ENCODE measurements at places on chromosomes 13 and 19.

- DNase-seq: peak; percentile 89
These were observed 8.6 kb upstream of the BCAT2 start for GRCh38 chr19:48819366-48819816.

GRCh38 chr19:27901078-27901477, 1311.9 kb downstream of the UQCRFS1 start:
- no peak for DNase-seq

DNA sequence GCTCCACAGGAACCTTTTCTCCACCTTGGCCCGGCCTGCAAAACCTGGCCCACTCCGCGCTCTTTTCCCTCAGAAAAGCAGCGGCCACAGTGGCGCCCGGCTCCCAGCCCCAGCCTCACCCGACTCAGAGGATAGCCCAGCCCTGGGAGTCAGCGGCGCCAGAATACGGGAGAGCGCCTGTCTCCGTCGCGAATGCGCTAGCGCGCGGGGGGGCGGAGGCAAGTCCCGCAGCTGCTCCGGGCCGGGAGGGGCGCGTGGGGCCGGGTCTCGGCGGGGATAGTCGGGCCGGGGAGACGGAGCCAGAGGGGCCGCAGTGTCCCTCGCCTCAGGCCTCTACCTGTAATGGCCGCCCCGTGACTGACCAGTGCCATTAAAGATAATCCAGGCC, at the start of gene ZFP30:
Gene ZFP30 (minus strand): TSS at position 165 of the 388 bp plus-strand sequence. CDS start 7,643 bp downstream, outside the sequence.
- peak; percentile 93 for DNase-seq

- DNase-seq: peak; percentile 58
These were observed at the start of gene NEK5 for GRCh38 chr13:52128714-52129700. TSS of gene NEK5 (minus strand) at chr13:52129073. CDS start at chr13:52127482, 1,591 bp downstream.

DNA sequence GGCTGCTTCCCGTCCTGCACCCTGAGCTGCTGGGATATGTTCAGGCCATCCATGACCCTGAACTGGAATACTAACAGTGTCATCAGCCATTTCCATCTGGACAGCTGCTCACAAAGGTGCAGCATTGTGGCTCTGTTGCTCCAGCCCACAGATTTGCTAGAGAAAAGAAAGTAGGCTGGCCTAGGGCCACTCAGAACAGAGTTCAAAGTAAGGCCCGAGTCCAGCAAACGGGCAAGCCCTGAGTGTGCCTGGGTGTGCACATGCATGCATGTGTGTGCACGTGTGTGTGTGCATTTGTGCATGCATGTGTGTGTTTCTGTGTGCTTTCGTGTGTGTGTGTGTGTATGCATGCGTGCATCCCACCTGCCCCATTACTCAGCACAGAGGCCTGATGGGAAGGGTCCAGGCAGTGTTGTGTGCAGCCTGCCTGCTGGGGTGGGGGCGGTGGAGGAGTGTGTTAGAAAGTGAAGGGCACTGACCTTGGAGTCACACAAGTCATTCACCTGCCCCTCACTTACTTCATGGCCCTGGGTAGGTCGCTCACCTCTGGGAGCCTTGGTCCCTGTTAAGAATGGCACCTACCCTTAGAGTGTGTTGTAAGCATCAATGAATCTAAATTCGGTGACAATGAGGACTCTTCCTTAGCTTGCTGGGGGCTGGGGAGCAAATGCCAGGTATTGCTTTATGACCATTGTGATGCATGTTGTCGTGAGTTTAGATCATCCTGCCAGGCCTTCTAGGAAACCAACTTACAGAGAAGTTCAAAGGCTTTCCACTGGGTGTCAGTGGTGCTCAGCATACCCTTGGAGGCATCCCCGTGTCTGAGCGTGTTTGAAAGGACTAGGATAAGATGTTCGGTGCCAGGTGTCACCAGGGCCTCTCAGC, 53.2 kb downstream of the GPR12 start:
- no peak for DNase-seq

- DNase-seq: no peak
These were observed 23.6 kb downstream of the PROZ start for GRCh38 chr13:113182046-113182445.

- DNase-seq: no peak
These were observed 4.9 kb downstream of the ACP4 start for GRCh38 chr19:50794876-50795663.

- DNase-seq: no peak
These were observed 800.5 kb downstream of the SLITRK6 start for GRCh38 chr13:84998681-84999080.

DNA sequence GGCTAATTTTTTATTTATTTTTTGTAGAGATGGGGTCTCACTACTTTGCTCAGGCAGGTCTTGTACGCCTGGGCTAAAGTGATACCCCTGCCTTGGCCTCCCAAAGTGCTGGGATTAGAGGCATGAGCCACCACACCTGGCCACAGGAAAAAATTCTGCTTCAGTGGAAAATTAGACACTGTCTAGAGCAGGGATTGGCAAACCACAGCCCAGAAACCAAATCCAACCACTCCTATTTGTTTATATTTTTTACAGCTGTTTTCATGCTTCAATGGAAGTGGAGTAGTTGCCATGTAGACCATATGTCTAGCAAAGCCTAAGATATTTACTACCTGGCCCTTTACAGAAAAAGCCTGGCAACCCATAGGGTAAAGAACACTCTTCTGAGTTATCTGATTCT, 123.7 kb upstream of the MRI1 start:
- DNase-seq: no peak

- no peak for DNase-seq
These were observed 334.0 kb downstream of the DIAPH3 start for GRCh38 chr13:59829690-59830089.

GRCh38 chr19:15220833-15221232, 11.4 kb downstream of the EPHX3 start:
- no peak for DNase-seq

DNA sequence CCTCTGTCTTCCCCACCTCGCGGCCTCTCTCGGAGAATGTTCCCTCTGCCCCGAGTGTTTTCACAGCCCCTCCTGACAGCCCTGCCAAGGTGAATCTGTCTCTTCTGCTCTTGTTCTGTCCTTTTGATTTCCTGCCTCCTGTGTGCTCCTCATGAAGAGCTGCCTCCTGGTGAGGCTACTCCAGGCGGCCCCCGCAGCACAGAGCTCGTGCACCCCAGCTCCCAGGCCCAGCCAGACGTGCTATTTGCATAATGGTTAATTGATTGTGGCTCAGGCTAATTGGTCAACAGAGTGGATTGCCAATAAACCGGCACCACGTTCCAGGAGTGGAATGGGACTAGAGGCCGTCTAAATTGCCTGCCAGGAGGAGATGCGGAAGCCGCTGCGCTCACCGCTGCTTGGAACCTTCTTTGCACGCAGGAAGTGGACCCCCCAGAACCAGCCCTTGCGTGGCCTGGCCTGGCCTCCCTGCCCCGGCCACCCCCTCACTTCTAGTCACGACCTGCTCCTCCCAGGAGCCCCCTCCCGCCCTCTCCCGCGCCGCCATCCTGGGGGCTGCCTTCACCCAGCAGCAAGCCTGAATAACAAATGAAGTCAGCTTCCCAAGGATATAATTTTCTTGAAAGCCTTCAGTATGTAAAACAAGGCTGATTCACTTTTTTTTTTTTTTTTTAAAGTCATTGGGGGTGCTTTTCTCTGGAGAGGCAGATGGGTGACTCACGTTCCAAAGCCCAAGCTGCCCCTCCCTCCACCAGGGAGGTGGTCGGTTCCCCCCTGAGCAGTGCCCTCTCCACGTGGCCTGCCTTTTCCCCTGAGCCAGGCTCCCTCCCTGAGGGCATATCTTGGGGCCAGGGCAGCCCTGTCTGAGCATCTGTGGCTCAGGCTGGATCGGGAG, 144.0 kb downstream of the KDM4B start:
- no peak for DNase-seq

DNA sequence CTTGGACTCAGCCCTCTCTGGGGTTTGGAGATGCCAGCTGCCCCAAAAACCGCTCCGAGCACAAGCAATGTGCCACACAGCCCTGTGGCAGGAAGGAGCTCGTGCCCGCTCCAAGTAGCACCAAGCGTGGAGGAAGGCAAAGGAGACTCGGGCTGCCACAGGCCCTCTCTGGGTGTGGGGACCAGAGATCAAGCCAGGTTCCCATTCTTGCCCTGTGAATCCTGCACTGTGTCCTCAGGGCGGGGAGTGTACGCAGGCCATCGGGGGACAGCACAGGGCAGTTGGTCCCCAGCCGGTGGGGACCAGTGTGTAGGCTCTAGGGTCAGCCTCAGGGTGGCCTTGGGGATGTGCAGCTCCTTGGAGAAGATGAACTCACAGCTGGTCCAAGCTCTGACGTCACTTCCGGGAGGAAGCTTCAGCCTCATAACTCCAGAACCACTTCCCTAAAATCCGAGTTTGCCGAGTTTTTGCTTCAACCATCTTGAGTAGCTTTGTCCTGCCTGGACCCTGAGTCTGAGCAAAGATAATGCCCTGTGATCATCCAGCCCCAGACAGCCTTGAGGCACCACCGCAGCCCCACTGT, 9.3 kb upstream of the CPAMD8 start:
- DNase-seq: peak; percentile 33

DNA sequence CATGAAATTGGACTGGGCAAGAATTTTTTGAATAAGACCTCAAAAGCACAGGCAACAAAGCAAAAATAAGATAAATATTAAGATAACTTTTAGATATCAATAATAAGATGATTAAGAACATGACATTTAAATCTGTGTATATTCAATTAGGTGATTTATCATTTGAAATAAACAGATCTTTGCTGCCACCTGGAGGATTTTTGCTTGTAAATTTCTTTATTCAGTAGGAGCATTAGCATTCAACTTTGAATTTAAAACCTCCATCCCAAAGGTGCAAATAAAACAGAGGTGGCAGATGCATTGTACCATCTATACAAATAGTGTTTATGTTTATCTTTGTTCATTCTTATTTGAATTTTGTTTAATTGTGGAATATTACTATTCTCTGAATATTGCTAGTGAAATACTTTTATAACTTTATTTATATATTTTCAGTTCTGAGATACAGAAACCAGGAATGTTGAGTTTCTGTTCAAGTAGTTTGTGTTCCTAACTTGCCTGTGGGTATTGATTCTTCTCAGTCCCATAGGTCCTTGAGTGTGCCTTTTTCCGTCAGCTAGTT, 20.9 kb downstream of the COG6 start:
- no peak for DNase-seq

DNA sequence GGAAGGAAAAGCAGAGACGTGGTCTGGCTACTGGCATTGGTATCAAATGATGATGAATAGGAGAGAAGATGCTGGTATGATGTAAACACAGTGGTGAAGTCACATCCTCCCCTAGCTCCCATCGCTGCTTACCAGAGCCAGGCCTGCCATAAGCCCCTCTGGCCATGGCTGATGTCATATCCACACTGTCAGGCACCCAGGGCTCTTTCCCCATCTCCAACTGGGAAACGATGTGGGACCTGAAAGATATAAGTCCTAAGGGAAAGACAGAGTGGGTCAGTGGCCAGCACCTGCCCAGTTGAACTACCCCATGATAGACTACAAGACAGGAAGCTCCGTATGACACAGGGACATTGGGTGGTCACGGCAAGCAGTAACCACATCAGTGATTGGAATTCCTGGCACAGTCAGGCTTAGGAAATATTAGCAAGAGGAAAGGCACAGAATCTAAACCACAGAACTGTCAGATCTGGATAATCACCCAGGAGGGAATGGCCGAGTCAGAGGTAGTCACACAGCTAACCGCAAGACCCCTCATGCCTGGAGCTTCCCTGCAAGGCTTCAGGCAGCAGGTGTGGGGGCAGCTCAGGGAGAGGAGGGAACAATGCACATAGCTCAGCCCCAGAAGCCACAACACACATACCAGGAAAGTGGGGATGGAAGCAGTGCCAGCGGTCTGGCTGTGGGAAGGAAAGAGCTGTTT, 3.8 kb downstream of the ZNF792 start:
- DNase-seq: no peak

- no peak for DNase-seq
These were observed 3.2 kb downstream of the SPPL2B start for GRCh38 chr19:2331601-2332246.

GRCh38 chr19:12913851-12914690, 5.0 kb downstream of the SYCE2 start:
- no peak for DNase-seq

DNA sequence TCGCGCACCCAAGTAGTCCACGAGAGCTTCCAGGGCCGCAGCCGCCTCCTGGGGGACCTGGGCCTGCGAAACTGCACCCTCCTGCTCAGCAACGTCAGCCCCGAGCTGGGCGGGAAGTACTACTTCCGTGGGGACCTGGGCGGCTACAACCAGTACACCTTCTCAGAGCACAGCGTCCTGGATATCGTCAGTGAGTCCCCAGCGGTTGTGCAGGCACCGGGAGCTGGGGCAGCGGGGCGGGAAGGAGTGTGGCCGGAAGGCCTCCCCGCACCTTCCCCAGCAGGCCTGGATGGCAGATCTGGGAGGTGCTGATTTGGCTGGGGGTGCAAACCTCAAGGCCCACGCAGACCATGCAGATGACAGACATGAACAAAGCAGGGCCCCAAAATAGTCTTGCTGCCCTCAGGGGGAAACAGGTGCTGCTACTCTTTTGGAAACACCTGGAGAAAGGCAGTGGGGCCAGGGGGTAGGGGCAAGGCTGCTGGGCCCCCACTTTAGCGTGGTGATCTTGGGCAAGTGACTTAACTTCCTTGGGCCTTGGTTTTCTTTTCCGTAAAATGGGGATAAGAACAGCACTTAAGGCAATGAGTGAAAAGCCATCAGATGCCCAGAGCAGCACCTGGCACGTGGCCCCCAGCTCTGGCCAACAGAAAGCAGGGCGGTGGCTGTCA, 4.0 kb downstream of the MAG start:
- no peak for DNase-seq

GRCh38 chr13:46595136-46595884, 42.3 kb downstream of the LRCH1 start:
- no peak for DNase-seq

GRCh38 chr13:42028113-42028799, 20.2 kb upstream of the DGKH start:
- DNase-seq: no peak

- no peak for DNase-seq
These were observed 193.7 kb downstream of the ZNF737 start for GRCh38 chr19:20371911-20372310.

- no peak for DNase-seq
These were observed 6.6 kb upstream of the TFDP1 start for GRCh38 chr13:113577881-113578435.
